Left renal pelvis (tissue), 4 donors: ENCODE measurements at places on chromosomes 5 and 9.

- DNase-seq = no peak
These were observed 136.5 kb downstream of the PHF2 start for GRCh38 chr9:93712896-93713295.

- DNase-seq = no peak
These were observed 4.7 kb upstream of the CCL28 start for GRCh38 chr5:43416803-43417394.

DNA sequence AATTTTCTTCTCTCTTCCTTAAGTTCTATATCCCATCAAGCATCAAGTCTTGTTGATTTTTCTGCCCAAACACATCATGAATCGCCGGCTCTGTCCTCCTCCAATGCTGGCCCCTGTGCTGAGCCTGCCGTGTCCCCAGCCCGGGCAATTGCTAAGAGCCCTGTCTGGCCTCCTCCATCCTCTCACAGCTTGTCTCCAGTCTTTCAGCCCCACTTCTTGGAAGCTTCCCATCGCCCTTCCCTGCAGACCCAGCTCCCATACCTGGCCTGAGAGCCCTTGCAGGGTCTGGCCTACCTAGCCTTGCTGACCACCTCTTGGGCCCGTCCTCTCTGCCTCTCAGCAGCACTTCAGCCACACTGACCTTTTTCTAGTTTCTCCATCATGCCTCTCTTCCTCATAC lies 61.9 kb downstream of the COL15A1 start:
- DNase-seq = no peak

GRCh38 chr9:135901826-135902225 lies 5.5 kb downstream of the CAMSAP1 start:
- no peak for DNase-seq

DNA sequence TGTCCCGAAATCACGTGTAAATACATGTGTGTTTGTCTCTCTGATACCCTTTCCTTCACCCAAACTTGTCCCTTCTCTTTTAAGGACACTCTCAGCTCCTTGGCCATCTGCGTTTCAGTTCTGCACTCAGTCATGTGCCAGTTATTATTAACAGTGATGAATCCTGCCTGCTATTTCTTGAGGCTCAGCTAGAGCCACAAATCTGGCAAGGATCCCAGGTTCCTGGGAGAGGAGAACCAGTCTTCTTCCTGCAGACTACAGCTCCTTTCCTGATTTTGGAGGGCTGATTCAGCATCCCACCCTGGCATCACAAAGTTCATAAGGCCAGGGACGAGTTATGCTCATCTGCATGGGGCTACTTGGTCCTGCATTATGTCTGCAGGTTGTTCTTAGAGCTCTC lies 5.6 kb downstream of the MAMDC2 start:
- no peak for DNase-seq

DNA sequence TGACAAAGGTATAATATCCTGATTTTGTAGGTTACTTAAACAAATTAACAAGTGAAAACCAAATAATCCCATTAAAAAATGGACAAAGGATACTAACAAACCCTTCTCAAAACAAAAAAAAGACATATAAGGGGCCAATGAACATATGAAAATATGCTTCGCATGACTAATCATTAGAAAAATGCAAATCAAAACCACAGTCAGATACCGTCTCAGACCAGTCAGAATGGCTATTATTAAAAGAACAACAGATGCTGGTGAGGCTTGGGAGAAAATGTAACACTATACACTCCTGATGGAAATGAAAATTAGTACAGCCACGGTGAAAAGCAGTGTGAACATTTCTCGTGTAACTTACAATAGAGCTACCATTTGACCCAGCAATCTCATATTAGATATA lies 1542.2 kb upstream of the CDH9 start:
- no peak for DNase-seq

DNA sequence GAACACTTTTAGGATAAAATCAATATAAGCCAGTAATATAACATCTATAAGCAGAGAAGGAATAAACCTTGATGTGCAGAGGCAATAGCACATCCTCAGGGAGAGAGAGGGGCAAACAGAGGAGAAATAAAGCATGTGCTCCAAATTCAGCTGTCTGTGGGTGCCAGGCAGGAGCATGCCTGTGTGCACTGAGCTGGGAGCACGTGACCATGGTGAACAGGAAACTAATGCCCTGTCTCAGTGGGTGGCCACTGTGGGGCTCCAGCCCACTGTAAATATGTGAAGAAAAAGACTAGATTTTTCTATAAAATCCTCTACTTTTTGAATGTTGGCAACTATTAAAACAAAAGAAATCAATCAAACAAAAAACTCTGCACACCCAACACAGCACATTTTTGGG lies 55.3 kb downstream of the FYB1 start:
- no peak for DNase-seq

DNA sequence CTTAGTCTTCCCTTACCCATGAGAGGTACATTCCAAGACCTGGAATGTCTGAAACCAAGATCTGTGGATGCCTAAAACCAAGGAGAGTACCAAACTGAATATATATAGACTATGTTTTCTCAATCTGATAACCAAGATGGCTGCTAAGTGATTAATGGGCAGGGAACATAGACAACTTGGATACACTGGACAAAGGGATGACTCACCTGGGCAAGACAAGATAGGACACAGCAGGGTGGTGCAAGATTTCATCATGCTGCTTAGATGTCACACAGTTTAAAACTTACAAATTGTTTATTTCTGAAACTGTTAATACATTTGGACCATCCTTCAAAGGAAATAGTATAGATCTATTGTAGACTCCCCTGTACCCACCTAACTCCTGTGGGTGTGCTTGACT lies 130.9 kb downstream of the HTR1A start:
- no peak for DNase-seq

DNA sequence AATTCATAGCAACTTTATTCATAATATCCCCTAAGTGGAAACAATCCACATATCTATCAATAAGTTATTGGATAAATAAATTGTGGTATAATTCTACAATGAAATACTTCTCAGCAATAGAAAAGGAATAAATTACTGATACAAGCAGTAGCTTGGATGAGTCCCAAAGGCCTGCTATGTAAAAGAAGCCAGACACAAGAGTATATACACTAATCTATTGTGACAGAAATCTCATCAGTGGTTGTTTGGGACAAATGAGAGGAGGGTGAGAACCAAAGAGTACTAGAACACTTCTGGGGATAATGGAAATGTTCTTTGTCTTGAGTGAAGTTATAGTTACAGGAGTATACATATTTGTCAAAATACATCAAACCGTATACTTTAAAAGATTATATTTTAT lies 119.3 kb downstream of the SNCAIP start:
- no peak for DNase-seq

DNA sequence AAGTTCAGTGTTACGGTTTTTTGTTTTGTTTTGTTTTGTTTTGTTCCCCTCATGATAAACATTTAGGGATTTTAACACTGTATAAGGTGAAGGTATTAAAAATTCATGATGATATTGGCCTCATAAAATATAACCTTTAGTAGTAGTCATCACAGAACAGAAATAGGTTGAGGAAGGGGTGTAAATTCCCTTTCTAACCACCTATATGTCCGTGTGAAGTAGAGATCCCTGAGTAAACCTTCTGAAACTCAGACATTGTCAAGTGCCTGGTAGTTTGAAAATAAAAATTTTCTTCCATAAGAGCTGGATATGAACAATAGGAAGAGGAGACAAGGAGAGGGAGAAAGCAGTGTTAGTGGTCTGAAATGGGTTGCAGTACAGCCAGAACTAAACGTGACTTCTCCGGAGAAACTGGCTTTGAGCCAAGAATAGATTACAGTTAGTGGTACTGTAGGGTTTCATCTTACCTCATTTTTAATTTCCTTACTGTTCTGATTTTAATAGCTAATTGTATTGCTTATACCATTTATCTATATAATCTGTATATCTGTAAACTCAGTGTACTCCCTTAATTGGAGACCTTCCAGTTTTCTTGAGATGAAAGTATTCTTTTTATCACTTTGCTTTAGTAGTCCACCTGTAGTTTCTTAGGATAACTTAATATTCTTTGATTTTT lies 18.3 kb downstream of the UGCG start:
- DNase-seq = no peak

DNA sequence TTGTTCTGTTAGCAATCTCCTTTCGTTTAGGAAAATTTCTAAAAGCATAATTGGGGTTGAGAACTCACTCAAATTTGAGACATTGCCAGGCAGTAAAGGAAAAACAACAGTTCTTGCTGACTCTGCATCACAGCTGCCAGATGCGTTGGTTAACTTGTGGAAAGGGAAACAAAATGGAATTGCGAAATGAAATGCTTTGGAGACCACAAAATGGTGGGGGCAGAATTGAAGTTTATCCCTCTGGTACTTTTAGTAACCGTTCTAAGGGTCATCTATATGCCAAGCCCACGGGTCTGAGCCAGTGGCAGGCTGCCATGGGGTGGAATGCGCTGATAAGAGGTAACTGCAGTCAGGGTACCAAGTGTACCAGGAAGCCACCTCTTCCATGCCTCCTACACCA lies 28.6 kb upstream of the SELENOP start:
- DNase-seq = no peak

- no peak for DNase-seq
These were observed 682.3 kb upstream of the ST8SIA4 start for GRCh38 chr5:101585366-101585765.

DNA sequence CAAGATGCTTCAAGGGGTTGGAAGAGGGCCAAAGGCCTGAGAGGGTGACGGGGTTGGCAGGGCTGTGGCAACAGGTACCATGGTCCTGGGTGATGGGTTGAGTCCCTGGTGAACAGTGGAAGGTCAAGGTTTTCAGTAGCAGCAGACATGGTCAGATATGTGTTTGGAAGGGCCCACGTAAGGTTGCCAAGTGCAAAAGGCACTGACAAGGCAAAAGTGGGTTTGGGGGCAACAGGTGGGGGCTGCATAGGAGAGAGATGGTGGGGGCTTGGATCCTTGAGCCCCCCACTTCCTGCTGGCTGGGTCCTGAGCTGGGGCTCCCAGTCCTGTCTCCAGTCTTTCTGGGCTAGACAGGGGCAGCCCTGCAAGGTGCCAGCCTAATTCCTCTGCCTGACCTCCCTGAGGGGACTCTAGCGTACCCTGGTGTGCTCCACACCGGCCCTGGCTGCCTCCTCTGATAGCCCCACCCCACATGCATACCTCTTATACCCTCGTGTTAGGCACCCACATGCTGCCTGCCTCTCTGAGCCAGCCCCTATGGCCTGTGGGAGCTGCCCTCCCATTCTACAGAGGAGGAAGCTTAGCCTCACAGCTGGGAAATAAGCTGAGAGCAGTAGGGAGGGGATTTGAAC lies 20.9 kb upstream of the NSD1 start:
- no peak for DNase-seq

- DNase-seq = no peak
These were observed 9.2 kb downstream of the TNFSF8 start for GRCh38 chr9:114921171-114921570.

GRCh38 chr5:94173100-94173499 lies 431.7 kb upstream of the POU5F2 start:
- DNase-seq = no peak

- no peak for DNase-seq
These were observed 81.0 kb downstream of the SHB start for GRCh38 chr9:37988041-37988440.

DNA sequence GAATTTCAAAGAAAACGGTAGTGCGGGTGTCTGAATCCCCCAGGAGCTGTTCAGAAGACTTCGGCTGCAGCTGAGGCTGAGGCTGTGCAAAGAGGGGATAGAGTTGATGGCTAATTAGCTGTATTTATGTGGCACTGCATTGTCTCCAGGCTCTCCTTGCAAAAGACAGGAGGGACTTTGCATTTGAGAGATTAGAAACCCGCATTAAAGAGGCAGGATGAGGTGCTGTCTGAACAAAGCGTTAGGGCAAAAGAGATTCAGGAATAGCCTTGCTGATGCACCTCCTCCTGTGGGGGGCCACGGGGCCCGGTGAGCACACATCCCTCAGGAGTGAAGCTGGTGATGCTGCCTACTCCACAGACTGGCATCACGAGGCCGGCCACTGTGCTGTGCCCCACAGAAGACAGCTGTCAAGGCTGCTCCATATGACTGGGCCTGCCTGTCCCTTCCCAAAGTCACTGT lies 343.6 kb upstream of the DAP start:
- DNase-seq = no peak

- DNase-seq = no peak
These were observed 363.6 kb downstream of the SH3GL2 start for GRCh38 chr9:17942498-17942897.

DNA sequence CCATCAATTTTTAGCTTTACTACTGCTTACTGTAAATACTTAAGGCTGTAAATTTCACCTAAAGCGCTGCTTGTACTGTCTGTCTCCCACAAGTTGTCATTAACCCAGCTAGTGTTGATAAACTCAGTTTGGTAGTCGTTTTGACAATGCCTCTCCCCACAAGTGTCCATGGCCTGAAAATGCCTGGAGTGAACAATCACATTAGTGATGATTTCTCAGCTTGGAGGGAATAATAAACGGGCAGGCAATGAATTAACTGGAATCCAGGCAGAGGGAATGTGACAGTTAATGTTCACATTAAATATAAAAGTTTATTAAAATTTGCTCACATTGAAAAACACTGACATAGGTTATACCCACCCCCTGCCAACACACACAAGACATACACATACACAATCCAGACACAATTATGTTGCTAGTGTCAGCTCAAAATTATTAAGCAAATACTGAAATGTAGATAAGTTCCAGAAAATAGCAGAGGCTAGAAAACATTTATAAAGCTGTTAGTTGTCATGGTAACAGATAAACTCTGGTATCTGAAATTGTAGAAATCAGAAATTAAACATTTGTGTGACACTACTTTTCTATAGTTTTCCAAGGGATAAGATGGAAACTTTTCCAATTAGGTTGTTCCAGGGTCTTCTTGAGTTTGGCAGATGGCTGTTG lies 341.9 kb downstream of the DIRAS2 start:
- no peak for DNase-seq

DNA sequence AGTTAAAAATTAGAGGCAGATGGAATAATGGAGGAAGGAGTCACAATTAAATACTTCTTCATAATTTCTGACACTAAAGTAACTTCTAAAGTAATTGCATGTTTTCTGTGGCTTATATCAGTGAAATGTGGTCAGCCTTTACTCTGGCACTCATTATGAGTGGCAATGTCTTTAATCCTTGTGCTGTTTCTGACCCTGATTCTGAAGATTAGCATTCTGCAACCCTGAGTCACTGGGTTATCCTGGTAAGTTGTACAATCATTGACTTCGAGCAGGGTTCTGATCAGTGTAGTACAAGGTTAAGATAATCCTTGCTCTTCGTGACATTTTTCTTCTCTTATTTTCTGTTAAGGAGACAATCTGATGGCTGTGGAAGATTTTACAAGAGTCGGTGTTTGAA lies 379.4 kb upstream of the RORB start:
- no peak for DNase-seq
